Immature natural killer cell (primary cell): ENCODE measurements at places on chromosomes 12 and 14. TPM values are rescaled to one million over a fixed set of nuclear protein-coding genes. Genes with fewer than 3 reads are reported as not detected.

DNA sequence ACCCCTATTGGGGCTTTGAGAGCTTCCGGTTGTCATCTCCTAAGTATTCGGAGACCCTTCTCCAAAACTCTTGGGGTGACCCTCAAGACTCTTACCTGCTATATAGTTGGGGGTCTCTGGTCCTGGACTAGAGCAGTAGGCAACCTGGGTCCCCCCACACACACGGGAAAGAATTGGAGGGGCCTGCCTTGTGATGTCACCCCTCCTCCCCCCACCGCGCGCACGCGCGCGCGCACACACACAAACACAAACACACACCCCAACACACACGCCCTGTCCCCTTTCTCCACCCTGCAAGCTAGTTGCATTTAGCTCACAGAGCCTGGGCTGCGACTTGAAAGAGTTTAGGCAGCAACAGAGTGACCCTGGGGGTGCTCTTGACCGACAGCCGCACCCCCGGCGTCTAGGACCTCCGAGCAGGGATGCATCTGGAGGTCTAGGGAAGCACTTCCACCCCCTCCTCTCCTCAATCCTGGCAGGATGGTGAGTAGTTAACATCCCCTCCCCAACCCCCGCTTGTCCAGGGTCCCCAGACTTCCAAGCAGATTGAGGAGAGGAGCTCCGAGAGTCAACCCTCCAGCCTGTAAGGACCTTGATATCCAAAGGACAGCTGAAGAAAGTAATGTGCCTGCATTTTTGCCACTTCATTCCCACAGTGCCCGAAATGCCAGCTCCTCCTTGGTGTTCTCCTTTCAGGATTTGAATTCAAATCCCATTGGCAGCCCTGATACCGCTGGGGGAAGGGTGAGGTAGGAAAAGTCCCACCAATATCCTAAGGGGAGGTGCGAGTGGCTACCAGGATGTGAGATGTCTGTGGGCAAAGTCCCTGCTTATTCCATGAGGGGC lies 1.4 kb upstream of the DNAJC14 start:
- DNase-seq: peak; percentile 49

- DNase-seq: no peak
These were observed 59.1 kb upstream of the PCED1B start for GRCh38 chr12:47020211-47020821.

DNA sequence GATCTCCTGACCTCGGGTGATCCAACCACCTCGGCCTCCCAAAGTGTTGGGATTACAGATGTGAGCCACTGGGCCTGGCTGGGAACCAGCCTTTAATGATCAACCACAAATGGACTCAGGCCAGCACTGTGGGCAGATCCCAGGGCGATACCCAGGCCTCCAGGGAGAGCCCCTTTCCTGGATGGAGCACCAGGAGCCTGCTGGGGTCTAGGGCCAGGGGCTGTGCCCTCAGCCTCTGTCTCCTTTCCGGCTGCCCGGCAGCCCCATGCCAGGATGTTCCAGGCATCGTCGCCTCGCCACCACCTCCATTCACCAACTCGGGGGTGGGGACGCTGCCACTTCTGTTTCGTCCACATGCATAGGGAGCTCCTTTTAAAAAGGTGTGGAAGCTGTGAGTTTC lies 2.3 kb downstream of the ADGRD1 start:
- DNase-seq: no peak

The INHBE gene
- polyA plus RNA-seq: not detected

The PMEL gene
- polyA plus RNA-seq: not detected

- DNase-seq: no peak
These were observed 6.9 kb downstream of the TNFRSF1A start for GRCh38 chr12:6334940-6335450.

The KCNJ8 gene
- not detected for polyA plus RNA-seq

The TAS2R20 gene
- not detected for polyA plus RNA-seq

- DNase-seq: no peak
These were observed 254.8 kb downstream of the DAD1 start for GRCh38 chr14:22334275-22334577.

The CELA1 gene
- 0.37 TPM for polyA plus RNA-seq

DNA sequence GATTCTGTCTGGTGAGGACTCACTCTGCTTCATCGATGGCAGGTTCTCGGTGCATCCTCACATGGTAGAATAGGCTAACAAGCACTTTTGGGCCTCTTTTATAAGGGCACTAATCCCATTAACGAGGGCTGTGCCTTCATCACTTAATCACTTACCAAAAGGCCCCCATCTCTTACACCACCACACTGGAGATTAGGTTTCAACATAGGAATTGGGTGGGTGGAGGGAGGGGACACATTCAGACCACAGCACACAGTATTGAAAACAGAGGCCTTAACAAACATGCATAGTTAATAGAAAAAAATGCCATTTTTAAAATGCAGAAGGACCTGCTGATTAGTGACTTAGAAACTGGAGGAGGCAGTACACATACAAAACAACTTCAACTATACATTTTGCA lies 61.6 kb downstream of the SPPL3 start:
- DNase-seq: no peak

DNA sequence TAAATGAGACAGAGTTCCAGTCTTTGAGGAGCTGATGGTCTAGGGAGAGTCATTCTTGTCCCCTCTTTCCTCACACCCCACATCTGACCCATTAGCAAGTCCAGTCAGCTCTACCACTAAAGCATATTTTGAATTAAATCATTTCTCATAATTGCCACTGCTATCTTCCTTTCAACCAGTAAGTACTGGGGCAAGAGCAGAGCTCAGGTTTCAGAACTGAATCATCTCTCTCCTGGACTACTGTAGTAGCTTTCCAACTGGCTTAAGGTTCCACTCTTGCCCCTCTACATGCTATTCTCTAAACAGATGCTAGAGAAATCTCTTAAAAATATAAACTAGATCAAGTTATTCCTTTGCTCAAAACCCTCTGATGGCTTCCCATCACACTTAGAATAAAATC lies 218.3 kb downstream of the TTC6 start:
- no peak for DNase-seq

- DNase-seq: no peak
These were observed 71.9 kb upstream of the GNPNAT1 start for GRCh38 chr14:52863334-52863700.

The TRIP11 gene
- 24.3 TPM for polyA plus RNA-seq

GRCh38 chr14:61385002-61385685 lies 63.8 kb downstream of the PRKCH start:
- DNase-seq: peak; percentile 81

GRCh38 chr12:62604871-62605270 lies 138.2 kb downstream of the MON2 start:
- DNase-seq: no peak

DNA sequence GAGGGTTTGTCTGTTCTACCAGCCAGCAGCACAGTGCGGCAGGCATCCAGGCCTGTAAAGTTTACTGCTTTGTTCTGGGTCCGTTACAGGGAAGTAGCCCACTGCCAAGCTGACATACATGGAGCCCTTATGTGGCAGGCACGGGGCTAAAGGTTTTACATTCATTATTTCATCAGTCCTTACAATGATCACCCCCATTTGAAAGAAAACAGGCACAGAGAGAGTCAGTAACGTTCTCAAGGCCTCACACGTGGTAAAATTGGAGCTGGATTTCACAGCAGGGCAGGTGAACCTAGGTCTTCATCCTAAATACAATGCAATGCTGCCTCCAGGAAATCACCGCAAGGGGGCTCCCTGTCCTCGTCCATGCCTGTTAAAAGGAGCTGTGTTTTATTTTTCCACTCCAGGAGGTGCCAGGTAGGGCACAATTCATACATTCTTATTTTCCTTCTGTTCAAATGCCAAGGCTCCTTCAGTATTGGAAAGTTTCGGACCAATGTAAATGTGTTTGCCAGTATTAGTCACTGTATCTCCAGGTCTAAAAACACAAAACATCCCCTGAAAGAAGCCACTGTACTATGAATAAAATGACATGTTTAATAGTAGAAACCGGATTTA lies 172.2 kb upstream of the GZMB start:
- DNase-seq: peak; percentile 14

DNA sequence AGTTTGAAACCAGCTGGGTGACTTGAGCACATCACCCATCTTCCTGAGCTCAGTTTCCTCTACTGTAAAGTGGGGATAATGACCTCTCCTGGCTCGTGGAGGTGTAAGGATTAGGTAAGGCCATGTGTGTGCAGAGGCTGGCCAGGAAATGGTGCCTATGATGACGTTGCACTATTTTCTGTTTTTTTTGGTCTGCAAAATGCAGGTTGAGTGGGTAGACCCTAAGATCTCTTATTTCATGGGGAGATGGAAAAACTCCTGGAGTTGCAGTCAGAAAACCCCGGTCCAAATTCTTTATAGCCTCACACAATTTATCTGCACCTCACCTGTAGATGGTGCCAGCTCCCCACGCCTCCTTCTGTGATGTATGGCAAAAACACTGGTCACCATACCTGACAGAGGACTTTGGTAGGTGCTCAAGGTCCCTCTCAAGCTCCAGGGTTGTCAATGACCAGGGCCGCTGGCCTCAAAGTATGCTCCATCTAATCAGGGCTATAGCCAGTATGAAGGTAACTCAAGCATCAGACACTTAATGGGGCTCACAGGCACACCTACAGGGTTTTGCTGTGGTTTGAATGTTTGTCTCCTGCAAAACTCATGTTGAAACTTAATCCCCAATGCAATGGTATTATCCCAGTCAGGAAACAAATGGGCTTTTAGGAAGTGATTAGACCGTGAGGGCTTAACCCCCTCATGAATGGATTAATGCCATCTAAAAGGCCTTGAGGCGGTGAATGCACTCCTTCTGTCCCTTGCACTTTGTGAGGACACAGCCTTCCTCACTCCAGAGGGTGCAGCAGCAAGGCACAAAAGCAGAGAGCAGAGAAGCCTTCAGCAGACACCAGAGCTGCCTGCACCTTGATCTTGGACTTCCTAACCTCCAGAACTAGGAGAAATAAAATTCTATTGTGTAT lies 17.6 kb downstream of the C14orf132 start:
- DNase-seq: no peak

The BDKRB2 gene
- not detected for polyA plus RNA-seq

DNA sequence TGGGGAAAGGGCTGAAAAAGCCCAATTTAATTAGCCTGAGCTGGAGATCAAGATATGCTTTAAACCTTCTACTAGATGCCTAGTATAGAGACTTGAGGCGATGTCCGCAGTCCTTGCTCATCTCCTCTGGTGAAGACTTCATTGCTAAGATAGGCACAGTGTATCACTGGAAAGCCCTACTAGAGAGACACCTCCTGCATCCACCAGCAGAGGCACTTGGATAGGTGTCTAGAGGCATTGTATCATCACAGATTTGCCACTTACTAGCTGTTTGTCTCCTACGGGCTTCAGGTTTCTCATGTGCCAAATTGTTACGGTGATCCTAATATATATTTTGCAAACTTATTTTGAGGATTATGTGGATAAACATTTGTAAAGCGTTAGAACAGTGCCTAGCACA lies 1048.5 kb downstream of the GALC start:
- DNase-seq: no peak

GRCh38 chr14:61179796-61180398 lies 101.2 kb downstream of the TMEM30B start:
- no peak for DNase-seq

GRCh38 chr14:88422919-88423650 lies 37.6 kb downstream of the SPATA7 start:
- no peak for DNase-seq

- DNase-seq: no peak
These were observed 1216.4 kb upstream of the USP15 start for GRCh38 chr12:61043838-61044237.

The ADAMTS20 gene
- polyA plus RNA-seq: not detected

- no peak for DNase-seq
These were observed 54.2 kb downstream of the LGMN start for GRCh38 chr14:92693998-92694795.

DNA sequence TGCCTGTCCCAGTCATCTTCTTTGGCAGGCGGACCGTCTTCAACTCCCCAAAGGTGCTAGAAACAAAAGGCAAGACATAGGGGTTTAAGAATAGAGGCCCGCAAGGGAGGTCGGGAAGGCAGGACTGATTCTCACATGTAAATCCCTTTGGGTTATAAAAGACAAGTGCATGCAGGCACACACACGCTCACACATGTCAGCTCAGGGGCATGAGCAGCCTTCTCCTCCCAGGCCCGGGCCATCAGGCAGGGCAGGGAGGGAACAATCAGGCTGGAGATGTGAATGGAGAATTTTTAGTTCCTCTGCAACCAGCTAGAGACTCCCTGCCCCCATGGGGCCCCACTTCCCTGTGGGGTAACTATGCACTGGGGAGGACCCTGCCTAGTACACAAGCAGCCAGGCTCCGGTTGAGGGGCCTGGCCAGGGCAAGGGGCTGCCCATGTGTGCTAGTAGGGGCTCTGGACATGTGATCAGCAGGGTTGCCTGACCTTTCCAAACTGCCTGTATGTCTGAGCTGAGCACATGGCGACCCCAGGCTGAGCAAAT lies 107.2 kb downstream of the RBM19 start:
- no peak for DNase-seq

The KLRC3 gene
- polyA plus RNA-seq: 59.0 TPM

The CLEC2A gene
- polyA plus RNA-seq: not detected

GRCh38 chr12:123621101-123621500 lies 12.4 kb downstream of the EIF2B1 start:
- no peak for DNase-seq

- no peak for DNase-seq
These were observed 278.3 kb downstream of the DPF3 start for GRCh38 chr14:72615451-72616121.

The KRT85 gene
- not detected for polyA plus RNA-seq

The REC8 gene
- polyA plus RNA-seq: 1.7 TPM

- DNase-seq: no peak
These were observed 3.9 kb downstream of the SLC38A2 start for GRCh38 chr12:46368684-46369083.

The OR6C2 gene
- polyA plus RNA-seq: not detected

- DNase-seq: no peak
These were observed 176.4 kb upstream of the TMTC1 start for GRCh38 chr12:29960122-29960521.

GRCh38 chr12:105239304-105239703 lies 3.3 kb upstream of the APPL2 start:
- DNase-seq: no peak

The PLXNC1 gene
- polyA plus RNA-seq: 3.3 TPM

The ANO4 gene
- polyA plus RNA-seq: not detected

The TMEM229B gene
- 35.8 TPM for polyA plus RNA-seq

- DNase-seq: no peak
These were observed 118.9 kb downstream of the PTCSC3 start for GRCh38 chr14:36057452-36058116.

The SLC38A4 gene
- polyA plus RNA-seq: not detected

The ST8SIA1 gene
- not detected for polyA plus RNA-seq

- DNase-seq: no peak
These were observed 80.6 kb downstream of the PRKD1 start for GRCh38 chr14:29847056-29847380.

The C12orf42 gene
- not detected for polyA plus RNA-seq

The LMO3 gene
- not detected for polyA plus RNA-seq
